ENCODE measurements at places on chromosomes 12 and 14.

GRCh38 chr14:70602254-70602653 lies 1.8 kb upstream of the MED6 start:
- DNase-seq = no peak

GRCh38 chr14:65387628-65388027 lies 24.9 kb upstream of the FUT8 start:
- no peak for DNase-seq

DNA sequence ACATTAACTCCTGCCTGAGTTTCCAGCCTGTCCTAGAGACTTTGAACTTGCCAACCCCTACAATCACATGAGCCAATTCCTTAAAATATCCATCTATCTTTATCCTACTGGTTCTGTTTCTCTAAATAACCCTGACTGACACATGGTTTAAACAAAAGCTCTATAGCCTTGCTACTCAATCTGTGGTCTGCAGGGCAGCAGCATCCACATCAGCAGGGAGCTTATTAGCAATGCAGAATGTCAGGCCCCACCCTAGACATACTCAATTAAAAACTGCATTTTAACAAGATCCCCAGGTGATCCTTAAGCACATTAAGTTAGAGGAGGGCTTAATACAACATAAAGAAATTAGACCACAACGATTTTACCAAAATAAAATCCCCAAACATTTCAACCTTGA lies 108.3 kb upstream of the CPSF6 start:
- no peak for DNase-seq

DNA sequence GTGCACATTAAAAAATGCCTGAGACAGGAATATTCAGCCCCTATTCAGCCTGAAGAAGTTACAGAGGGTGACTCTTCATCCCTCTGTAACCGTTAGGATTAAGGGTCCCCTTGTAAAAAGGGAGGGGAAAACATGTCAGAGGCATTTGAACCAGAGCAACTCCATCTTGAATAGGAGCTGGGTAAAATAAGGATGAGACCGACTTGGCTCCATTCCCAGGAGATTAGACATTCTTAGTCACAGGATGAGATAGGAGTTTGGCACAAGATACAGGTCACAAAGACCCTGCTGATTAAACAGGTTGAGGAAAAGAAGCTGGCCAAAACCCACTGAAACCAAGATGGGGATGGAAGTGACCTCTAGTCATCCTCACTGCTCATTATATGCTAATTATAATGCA lies 19.9 kb upstream of the MDM1 start:
- DNase-seq = no peak

DNA sequence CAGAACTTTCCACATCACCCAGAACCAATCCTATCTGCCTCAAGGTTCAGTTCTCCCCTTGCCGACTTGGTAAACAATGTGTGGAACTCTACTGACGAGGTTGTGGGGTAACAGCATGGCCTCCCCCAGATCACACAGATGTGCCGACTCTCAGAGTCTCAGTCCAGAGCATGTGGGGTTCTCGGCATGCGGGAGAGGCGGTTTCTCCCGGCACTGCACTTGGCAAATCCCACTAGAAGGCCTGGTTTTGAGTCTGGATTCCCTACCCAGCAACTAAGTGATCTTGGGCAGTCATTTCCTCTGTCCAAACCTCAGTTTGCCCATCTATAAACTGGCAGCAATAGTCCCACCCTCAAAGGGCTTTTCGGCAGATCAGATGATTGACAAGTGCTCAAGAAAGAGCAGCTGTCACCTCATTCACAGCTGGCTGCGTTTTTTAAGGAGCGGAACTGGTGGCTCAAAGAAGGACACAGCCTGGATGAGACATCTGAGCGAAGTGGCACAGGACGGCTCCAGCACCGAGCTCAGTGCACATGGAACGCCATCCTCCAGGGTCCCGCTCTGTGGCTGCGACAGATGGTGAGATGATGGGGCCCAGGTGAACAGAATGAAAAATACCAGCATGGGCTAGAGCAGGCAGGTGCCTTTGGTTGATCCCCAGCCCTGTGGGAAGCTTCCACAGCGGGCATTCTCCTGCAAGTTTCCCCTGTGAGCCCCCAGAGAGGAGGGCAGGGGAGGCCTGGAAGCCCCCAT lies 7.3 kb downstream of the TESC start:
- DNase-seq = no peak

DNA sequence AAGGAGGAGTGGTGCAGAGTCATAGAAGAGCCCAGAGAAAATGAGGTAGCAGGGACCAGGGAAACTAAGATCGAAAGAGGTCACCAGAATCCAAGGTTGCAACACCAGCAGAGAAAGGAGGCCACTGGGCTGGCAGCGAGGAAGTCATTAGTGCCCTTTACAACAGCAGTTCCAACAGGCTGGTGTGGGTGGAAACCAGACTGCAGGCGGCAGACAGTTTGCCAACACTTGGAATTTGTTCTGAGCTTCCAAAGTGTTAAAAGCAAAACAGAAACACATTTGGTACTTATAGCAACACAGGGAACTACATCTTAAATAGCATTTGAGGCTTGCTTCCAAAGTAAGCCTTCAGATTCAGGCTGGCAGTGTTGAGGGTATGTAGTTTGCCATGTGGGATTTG lies 95.2 kb upstream of the PWP1 start:
- no peak for DNase-seq
